Suppressor macrophage treated with lipopolysaccharide for 4 hours (primary cell): ENCODE measurements at places on chromosomes 11 and 22.

GRCh38 chr11:112265659-112266409 is 5.2 kb upstream of the PLET1 start:
- DNase-seq, result no peak

GRCh38 chr11:18492888-18493287 is 33.9 kb downstream of the TSG101 start:
- no peak for DNase-seq

GRCh38 chr22:23325183-23325582 is 144.9 kb downstream of the BCR start:
- DNase-seq, result no peak

- no peak for DNase-seq
Observed at GRCh38 chr11:62141111-62142042, 17.6 kb downstream of the INCENP start.

DNA sequence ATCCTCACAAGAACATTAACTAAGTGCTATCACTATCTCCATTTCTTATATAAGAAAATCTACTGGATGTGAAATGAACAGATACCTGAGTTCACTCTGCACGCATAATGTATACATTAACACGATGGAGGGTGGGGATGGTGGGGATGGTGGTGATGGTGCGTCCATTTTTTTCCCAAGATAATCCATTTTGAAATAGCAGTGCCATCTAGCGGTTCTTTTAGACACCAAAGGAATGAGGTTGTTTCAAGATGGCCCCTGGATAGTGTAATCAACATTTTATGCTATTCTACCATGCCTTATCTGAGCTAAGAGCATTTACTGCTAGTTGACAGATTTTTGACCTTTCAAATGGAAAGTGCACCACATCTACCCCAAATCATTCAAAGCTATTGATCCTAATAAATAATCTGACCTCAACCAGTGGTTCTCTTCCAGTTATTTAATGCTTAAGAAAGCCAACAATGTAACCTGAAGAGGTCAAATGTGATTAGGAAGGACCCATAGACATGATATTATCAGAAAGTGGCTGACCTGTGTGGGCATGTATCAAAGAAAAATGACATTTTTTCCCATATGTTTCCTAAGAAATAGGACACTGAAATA is 714.7 kb upstream of the TENM4 start:
- DNase-seq, result peak; percentile 22

DNA sequence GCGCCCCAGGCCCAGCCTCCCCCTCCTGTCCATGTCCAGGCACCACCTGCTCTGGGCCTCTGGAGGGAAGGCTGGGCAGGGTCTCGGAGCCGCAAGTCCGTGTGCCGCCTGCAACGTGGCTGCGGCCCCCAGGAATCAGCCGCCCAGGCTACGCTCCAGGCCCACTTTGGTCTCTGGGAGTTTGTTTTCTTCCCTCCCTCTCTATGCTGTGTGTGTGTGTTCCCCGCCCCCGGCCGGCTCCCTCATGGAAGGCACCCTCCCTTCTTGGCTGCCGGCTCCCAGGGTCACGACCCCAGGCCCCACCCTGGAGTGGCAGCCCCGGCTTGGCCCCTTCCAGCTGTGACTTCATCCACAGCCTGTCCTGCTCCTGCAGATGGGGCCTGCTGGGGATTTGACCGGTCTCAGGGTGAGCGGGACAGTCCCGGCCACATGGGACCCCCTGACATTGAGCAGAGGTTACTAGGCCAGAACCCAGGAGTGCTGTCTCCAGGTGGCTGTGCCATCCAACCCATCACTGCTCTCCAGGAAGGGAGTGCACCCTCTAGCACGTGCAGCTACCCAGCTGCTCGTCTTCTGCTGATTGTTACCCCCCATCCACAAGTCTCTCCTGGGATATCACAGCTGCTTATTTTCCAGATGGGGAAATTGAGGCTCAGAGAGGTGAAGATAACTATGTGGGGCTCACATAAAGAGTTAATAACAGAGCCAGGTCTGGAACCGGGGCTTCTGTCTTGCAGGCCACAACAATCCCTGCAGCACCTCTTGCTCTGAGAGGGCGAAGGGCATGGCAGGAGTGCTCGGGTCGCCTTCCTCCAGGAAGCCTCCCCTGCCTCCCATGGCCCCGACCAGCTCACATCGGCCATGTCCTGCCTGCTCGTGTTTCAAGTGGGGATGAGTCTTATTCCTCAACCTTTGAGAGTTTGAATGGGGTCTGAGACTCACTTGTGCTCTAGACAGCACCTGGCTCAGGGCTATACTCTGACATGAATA is 2.8 kb upstream of the LIF start:
- DNase-seq, result no peak

DNA sequence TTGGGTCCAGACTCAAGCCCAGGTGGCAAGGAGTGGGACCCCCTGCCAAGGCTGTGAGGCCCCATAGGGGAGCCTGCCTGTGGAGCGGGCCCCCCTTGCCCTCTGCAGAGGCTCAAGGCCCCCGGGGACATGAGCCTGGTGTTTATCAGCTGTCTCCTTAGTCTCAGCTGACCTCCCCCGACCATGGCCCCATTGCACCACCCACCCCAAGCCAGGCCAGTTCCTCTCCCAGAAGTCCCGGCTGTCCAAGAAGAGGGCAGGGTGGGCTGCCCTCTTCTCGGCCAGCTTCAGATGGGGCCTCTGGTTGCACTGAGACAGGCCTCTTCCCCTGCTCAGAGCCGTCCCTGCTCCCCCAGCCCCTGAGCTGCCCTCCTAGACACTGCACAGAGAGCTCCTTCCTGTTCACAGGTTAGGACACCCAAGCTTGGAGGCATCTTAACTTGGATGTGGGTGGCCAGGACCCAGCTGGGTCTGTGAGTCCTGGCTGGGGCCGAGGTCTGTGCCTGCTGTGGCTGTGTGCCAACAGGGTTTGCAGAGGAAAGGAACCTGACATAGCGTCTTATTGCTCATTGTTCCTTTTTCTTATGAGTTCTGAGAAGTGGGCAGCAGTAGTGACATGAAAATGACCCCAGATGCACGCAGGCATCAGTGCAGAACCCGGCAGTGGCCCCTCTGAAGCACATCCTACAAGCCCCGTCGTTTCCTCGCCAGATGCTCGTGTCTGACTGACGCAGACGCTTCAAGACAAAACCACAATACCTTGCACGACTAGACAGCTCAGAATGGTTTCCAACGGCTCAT is 5.4 kb downstream of the TRABD start:
- DNase-seq, result peak; percentile 87

GRCh38 chr22:19057999-19058491 is 64.2 kb downstream of the DGCR2 start:
- DNase-seq, result no peak

GRCh38 chr11:96969251-96969650 is 579.4 kb downstream of the JRKL start:
- no peak for DNase-seq

DNA sequence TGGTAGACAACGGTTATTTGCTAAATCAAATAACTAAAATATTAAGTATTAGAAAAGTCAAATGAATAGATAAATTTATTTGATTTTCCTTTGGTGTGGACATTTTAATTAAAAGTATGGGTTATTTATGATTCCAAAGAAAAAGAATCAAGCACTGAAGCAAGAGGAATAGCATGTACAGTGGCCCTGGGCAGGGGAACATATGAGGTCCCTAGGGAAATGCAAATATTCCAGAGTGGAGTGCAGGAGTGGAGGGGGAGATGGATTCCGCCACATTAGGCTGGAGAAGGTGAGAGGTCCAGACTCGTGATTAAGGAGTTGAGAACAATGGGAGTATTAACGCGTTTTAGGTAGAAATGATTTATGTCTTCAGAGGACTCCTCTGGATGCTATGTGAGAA is 30.0 kb downstream of the RASSF10 start:
- no peak for DNase-seq

DNA sequence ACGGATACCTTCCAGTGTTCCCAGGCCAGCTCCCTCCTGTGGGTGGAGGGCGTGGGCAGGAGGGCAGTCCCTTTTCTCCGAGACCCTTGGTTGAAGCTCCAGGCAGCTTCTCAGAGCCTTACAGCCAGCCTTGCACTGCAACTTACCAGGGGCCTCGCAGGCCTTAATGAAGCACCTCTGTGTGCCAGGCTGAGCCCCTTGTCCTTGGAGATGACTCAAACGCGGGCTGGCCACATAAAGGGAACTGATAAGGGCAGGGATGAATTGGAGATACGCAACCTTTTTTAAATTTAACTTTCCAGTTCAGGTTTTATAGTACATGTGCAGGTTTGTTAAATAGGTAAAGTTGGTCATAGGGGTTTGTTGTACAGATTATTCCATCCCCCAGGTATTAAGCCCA is 72.7 kb downstream of the WNT7B start:
- no peak for DNase-seq

GRCh38 chr11:6653097-6653496 is 2.5 kb downstream of the DCHS1 start:
- DNase-seq, result no peak

DNA sequence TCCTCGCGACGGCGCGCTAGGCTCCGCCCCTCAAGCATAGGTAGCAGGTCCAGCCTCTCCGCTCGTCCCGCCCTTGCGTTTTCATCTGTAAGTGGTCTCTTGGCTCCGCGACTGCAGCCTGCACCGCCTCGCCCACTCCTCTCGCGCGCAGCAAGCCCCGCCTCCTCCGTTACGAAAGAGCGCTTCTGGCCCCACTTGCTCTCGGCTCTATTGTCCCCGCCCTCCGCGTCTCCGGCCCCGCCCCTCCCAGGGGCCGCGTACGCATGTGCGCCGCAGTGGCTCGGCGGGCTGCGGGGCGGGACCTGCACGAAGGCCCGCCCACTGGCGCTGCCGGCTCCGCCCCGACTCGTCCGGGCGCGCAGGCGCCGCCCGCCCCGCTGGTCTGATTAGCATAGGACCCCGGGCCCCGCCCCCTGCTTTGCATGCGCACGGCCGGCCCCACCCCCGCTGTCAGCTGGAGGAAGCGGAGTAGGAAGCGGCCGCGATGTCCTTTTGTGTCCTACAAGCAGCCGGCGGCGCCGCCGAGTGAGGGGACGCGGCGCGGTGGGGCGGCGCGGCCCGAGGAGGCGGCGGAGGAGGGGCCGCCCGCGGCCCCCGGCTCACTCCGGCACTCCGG is at the start of gene ESRRA:
ESRRA (plus strand) TSS at position 450 of the 616 bp plus-strand sequence. CDS start 1,656 bp downstream, outside the sequence.
- DNase-seq, result peak; percentile 100

GRCh38 chr11:19474954-19475721 is 234.4 kb upstream of the E2F8 start:
- DNase-seq, result no peak

DNA sequence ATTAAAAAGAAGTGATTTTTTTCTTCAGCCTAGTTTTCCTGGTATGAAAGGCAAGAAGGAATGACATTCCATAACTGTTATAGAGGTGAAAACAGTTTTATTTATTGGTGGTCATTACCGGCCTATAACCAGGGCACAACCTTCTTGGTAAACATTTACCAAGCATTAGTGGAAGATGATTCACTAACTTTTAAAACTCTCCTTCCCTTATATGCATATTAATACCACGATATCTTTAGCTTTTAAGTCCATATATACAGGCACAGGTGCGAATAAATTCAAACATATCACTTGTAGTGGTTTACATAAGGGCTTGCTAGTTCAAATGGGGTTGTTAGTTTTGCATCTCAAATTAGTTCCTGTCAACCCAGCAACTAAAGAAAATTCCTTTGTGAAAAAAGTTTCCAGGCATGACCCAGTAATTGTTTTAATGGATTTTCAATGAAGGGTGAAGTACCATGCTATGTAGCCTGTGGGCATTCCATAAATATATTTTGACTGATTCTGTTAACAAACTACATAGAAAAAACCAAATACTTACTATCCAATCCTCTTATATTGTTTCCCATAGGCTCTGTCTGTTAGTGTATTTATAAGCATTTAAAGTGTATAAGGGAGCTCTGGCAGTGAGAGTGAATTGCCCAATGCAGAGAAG is 30.6 kb upstream of the ROBO3 start:
- DNase-seq, result no peak

DNA sequence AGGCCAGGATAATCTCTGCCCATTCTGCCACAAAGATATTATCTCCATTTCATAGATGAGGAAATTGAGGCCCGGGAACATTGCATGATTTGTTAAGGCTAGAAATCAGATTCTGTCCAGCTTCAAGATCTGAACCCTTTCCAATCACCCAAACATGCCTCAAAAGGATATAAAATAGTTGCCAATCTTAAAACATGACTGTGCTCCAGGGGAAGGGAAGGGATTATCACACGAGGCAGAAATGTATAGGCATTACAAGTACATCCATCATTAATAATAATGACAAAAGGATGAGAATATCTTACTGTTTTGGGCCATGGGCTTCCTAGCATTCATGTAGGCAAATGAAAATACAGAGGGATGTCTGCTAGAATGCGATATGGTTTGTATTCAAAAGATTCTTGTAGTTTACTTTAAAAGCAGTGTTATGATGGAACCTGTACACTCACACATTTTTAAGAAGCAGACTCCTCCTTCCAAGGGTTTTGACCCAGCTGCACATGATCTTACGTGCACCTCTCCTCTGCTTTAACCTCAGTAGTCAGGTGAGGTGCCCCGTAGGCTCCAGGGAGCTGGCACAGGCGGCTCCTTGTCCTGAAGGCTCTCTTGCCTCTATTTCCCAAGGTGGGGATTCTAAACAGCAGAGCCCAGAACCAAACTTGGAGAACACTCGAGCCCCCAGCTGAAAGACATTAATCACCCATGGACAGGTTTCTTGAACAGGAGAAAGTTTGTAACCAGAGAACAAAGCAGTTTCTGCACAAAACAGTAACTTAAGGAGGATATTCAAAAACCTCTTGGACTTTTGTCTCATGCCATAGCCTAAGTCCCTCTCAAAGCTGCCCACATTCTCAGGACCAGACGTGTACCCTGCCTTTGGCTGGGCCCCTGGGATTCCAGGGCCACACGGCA is 36.0 kb downstream of the PARVA start:
- DNase-seq, result no peak

DNA sequence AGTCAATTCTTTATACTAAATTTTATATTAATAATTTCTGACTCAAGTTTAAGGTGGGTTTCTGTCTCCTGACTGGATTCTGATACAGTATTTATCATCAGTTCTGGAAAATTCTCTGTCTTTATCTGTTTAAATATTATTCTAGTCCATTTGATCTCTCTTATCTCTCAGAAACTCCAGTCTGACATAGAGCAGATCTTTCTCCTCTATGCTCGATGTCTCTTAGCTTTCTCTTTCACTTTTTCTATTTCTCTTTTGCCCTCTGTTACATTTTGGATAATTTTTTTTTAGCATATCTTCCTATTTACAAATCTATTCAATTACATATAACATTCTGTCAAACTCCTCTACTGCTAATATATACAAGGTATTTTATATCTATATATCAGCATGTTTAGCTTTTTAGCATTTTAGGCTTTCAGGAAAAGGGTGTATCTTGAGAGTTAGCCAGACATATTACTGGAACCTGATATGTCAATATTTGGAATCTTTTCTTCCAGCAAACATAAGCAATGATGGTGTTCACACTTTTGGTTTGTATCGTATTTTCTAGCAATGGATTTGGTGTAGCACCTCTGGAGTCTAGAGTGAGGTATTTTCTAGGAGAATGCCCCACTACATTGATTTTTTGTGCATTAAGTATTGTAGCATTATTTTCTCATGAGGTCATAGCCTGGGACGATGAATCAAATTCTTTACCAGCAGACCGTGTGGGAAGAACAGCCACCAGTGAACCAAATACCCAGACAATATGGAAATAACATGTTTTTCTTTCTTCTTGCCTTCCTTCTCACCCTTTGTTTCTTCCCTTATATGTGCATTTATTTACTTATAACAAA is 4.1 kb upstream of the NNMT start:
- DNase-seq, result no peak
